ENCODE measurements at places on chromosomes 1 and 21. TPM values are rescaled to one million over a fixed set of nuclear protein-coding genes. Genes with fewer than 3 reads are reported as not detected.
A peak's percentile ranks its signal among the peaks of the same experiment; 100 is the strongest.

GRCh38 chr1:75990686-75991085 is 58.5 kb upstream of the ASB17 start:
- DNase-seq = no peak

GRCh38 chr21:26969971-26970725 is 3.3 kb upstream of the ADAMTS5 start:
- DNase-seq = no peak

GRCh38 chr1:103467100-103467499 is 58.4 kb upstream of the RNPC3 start:
- DNase-seq = no peak

- DNase-seq = no peak
Measured at GRCh38 chr21:33643658-33644311, 1.5 kb downstream of the ITSN1 start.

DNA sequence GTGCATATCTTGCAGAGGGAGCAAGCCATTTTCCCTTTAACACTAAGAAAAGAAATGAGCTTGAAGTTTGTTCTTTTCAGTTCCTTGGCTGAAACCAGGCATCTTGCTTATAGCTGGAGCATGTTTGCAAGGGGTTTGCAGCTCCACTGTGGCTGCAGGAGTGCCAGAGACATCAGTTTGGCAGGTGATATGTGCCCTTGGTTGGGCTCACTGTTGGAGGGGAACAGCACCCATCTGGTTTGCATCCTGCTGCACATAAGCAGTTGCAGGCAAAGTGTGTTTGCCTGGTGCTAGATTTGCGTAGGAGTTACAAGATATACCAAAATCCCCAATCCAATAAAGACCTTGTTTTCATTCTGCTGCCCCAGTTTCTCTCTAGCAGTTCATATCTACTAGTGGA is 47.8 kb upstream of the IKBKE start:
- DNase-seq = no peak

- peak; percentile 75 for DNase-seq
Measured at GRCh38 chr1:50969611-50970508, at the start of gene CDKN2C. CDKN2C (plus strand) TSS chr1:50970245; CDS start chr1:50970369, 124 bp downstream.

GRCh38 chr1:153770797-153771196 is 4.4 kb upstream of the SLC27A3 start:
- DNase-seq = no peak

DNA sequence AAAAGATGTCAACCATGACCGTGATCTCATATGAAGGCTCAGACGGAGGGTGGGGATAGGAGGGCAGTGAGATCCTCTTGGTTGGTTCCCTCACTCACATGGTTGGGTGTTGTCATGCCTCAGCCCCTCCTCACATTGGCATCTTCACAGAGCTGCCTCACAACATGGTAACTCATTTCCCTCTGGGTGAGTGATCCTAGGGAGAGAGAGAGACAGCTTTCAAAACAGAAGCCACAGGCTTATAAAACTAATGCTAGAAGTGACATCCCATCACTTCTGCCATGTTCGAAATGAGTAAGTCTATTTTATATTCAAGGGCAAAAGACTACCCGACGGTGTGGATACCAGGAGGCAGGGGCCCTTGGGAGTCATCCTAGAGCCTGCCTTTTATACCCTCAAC is 145.5 kb downstream of the SPATA17 start:
- DNase-seq = no peak

- no peak for DNase-seq
Measured at GRCh38 chr1:23625929-23626535, 65.6 kb upstream of the RPL11 start.

DNA sequence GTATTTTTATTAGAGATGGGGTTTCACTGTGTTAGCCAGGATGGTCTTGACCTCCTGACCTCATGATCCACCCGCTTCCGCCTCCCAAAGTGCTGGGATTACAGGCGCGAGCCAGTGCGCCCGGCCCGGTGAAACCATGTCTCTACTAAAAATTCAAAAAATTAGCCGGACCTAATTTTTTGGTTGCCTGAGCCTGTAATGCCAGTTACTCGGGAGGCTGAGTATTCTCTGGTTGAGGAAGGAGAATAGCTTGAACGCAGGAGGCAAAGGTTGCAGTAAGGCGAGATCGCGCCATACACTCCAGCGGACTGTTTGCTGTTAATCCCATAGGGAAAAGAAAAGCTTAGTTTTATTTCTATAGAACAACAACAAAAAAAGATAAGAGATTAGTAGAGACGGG is 29.9 kb upstream of the HJV start:
- no peak for DNase-seq

GRCh38 chr1:240435996-240436566 is 175.9 kb downstream of the GREM2 start:
- no peak for DNase-seq

GRCh38 chr1:67264152-67264551 is 43.5 kb upstream of the IL12RB2 start:
- no peak for DNase-seq

- no peak for DNase-seq
Measured at GRCh38 chr21:17491716-17492414, 21.0 kb upstream of the CXADR start.

GRCh38 chr1:30472009-30472408 is 251.4 kb downstream of the MATN1 start:
- DNase-seq = no peak

DNA sequence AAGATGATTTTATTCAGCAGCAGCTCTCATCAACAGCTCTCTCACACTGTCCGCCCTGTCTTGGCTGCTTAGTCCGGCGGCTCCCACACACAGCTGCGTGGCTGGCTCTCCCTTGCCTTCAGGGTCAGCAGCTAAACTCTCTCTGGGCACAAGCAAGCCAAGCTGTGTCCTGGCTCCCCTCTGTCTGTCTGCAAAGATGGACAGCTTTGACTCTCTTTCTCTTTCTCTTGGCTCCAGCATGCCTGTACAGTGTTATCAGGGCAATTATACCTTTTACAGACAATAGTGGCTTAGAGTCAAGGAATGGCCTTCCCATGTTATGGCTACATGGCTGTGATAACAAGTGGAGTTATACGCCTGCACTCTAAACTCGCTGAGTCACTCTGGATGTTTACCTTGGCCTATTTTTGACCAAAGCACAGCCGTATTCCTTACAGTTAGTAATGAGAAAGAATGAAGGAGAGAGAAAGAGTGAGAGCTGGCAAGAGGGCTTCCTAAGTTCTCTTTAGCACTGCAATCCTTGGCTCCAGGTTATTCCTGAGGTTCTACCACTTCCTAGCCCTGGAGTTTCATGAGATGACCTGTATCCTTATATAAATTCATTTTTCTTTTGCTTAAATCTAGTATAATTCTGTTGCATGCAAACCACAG is 59.9 kb upstream of the ZSWIM5 start:
- peak; percentile 71 for DNase-seq

GRCh38 chr1:56799605-56800400 is 19.4 kb downstream of the FYB2 start:
- DNase-seq = no peak

GRCh38 chr1:48718116-48718630 is 58.5 kb downstream of the BEND5 start:
- no peak for DNase-seq

- DNase-seq = no peak
Measured at GRCh38 chr21:44579833-44580144, 615 bp downstream of the KRTAP10-5 start.

- peak; percentile 67 for DNase-seq
Measured at GRCh38 chr1:228664399-228664914, 70.8 kb upstream of the RHOU start.

Gene MED8
- 16.0 TPM for total RNA-seq

Gene APOBEC4
- total RNA-seq = not detected

Gene SAMSN1
- total RNA-seq = 1.7 TPM

Gene TMEM9
- total RNA-seq = 20.5 TPM

Gene BMP8B
- total RNA-seq = 0.40 TPM

Gene SEC16B
- 1.8 TPM for total RNA-seq

Gene SFN
- not detected for total RNA-seq

Gene BEST4
- 0.12 TPM for total RNA-seq

Gene SERINC2
- 1.3 TPM for total RNA-seq

Gene ABCG1
- total RNA-seq = 11.1 TPM

Gene CLCA1
- not detected for total RNA-seq

Gene ZNF593
- total RNA-seq = 11.6 TPM

Gene CAPN8
- not detected for total RNA-seq
